ENCODE measurements at places on chromosomes 12 and 14.
A peak's percentile ranks its signal among the peaks of the same experiment; 100 is the strongest.

GRCh38 chr12:92718483-92718990, 15.7 kb downstream of the PLEKHG7 start:
- no peak for DNase-seq

DNA sequence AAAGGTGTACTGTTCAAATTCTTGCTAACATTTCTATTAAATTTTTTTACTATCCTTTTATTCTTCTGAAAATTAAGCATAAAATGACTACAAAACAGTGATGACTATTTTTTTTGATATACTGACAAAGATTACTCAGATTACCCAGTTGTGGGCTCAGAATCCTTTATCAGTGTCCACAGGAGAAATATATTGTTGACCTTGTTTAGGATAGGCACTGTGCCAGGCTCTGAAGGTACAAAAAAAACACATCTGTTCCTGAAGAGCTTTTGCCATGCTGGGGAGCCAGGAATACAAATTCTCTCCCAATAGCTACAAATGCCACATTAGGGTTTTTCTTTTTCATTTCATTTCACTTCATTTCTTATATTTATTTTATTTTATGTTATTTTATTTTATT, 26.9 kb upstream of the GCH1 start:
- DNase-seq = no peak

- peak; percentile 13 for DNase-seq
Measured at GRCh38 chr14:63759456-63759855, 31.6 kb upstream of the SGPP1 start.

- peak; percentile 96 for DNase-seq
Measured at GRCh38 chr12:25997201-25997963, 38.9 kb downstream of the RASSF8 start.

DNA sequence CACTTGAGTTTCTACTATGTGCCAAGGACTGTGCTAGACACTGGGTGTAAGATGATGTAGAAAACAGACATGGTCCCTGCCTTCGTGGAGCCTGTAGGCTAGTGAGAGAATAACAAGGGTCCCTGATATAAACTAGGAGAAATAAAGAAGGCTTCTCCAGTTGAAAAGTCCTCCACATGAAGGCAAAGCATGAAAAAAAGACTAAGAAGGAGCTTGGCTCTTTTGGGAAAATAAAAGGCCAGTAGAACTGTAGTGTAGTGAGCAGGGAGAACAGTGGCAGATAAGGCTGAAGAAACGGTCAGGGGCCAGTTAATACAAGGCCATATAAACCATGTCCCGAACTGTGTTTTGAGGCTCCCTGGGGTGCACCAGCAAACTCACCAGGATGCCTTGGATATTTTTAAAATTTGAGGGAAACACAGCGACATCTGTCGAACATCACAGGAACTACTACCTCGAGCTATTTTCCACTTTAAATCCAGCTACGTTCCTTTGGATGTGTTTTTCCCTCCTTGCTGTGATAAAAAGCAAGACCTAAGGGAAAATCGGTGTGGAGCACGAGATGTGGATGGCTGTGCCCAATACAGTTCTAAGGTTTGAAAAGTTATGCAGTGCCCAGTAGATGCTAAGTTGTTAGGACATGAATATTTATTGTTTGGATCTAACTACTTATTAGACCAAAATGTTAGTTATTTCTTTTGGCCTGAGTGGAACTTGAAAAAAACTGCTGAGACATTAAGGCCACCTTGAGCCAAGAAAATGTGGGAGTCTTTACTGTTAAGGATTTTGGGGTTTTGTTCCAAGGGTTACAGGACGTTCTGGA, 8.5 kb upstream of the CFL2 start:
- DNase-seq = no peak

DNA sequence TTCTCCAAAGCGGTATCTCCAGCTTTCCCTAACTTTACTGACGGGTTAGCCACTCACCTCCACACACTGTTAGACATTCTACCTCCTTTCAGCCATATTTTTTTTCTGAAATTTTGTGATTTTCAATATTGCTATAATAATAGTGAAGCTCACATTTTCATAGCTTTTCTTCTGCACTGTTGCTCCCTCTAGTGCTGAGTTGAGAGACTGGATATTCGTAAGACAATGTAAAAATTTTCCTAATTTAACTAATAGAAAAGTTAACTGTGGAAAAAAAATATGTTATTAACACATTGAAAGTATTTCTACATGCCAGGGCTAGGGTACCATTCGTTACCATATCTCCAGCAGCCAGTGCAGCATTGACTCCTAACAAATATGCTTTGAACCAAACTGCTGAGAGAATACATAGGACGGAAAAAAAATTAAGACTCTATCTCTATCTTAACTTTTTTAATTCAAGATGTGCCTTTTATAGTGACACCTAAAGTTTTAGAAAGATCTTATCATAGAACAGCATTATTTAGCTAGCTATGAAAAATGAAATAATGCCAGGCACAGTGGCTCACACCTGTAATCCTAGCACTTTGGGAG, 48.7 kb upstream of the ABCC9 start:
- DNase-seq = no peak
